ENCODE measurements at places on chromosomes 6 and 20. TPM values are rescaled to one million over a fixed set of nuclear protein-coding genes. Genes with fewer than 3 reads are reported as not detected.
A peak's percentile ranks its signal among the peaks of the same experiment; 100 is the strongest.

DNA sequence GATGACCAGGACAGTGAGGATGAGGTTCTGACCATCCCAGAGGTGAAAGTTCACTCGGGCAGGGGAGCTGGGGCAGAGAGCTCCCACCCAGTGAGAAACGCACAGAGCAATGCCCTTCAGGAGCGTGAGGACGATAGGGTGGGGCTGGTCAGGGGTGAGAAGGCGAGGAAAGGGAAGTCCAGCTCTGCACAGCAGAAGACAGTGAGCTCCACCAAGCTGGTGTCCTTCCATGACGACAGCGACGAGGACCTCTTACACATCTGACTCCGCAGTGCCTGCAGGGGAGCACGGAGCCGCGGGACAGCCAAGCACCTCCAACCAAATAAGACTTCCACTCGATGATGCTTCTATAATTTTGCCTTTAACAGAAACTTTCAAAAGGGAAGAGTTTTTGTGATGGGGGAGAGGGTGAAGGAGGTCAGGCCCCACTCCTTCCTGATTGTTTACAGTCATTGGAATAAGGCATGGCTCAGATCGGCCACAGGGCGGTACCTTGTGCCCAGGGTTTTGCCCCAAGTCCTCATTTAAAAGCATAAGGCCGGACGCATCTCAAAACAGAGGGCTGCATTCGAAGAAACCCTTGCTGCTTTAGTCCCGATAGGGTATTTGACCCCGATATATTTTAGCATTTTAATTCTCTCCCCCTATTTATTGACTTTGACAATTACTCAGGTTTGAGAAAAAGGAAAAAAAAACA is 16.6 kb upstream of the SLC22A1 start:
- DNase-seq: no peak

The PSORS1C2 gene
- not detected for total RNA-seq

- DNase-seq: no peak
Measured at GRCh38 chr6:28817808-28818145, 106.0 kb downstream of the TRIM27 start.

DNA sequence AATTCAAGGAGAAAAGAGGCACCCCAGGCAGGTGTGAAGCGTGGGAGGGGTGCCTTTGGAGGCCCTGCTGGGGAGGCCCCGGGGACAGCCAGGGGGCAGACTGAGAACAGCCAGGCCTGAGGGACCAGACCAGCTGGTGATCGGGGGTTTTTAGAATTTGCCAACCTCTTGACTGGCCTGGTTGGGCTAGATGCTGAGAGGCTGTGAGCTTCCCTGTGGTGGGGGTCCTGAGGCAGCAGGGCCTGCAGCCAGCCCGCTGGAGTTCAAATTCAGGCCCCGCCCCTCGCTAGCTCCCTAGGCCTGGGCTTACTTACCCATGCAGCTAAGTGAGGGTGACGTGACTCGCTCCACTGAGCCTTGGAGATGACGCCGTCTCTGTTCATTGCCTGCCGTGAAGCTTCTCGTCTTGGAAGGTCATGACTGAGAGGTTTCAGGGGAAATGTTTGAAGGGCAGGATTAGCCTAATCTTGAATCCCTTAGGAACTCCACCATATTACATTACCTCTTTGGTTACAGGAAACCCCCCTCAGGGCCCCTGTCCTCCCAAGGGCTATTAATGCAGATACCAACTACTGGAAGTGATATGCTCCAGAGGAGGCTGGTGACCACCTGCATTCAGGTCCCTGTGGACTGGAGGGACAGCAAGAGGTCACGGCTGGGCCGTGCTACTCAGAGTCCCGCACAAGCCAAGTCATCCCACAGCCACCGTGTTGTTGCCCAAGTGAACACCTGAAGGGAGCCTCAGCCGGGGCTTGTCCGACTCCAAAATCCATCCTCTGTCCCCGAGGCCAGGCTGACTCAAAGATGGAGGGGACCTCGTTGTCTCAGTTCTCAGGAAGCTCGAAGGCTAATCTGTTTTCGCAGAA is 73.9 kb upstream of the DUSP22 start:
- no peak for DNase-seq

The CCN2 gene
- total RNA-seq: 4.1 TPM

- DNase-seq: no peak
Measured at GRCh38 chr6:138129190-138129589, 22.0 kb upstream of the PERP start.

The KIF25 gene
- total RNA-seq: 0.41 TPM

The POM121L2 gene
- total RNA-seq: not detected

GRCh38 chr20:50695135-50695872 is 4.0 kb upstream of the RIPOR3 start:
- no peak for DNase-seq

DNA sequence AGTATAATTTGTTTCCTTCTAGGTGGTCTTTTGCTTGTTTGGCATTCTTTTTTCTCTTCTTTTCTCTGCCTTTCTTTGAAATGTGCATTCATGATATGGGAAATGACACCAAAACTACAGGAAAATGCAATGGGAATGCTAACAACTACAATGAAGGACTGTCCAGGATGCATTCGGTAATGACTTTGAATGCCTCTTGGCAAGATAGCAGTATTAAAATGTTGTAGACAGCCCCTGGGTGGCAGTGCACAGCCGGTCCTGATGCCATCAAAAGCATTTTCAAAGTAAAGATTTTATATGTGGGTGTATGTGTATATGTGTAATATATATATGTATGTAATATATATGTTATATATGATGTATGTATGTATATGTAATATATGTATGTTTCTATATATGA is 218.8 kb upstream of the MMS22L start:
- no peak for DNase-seq

The PPP1R3G gene
- 1.6 TPM for total RNA-seq

The GLP1R gene
- 0.41 TPM for total RNA-seq

DNA sequence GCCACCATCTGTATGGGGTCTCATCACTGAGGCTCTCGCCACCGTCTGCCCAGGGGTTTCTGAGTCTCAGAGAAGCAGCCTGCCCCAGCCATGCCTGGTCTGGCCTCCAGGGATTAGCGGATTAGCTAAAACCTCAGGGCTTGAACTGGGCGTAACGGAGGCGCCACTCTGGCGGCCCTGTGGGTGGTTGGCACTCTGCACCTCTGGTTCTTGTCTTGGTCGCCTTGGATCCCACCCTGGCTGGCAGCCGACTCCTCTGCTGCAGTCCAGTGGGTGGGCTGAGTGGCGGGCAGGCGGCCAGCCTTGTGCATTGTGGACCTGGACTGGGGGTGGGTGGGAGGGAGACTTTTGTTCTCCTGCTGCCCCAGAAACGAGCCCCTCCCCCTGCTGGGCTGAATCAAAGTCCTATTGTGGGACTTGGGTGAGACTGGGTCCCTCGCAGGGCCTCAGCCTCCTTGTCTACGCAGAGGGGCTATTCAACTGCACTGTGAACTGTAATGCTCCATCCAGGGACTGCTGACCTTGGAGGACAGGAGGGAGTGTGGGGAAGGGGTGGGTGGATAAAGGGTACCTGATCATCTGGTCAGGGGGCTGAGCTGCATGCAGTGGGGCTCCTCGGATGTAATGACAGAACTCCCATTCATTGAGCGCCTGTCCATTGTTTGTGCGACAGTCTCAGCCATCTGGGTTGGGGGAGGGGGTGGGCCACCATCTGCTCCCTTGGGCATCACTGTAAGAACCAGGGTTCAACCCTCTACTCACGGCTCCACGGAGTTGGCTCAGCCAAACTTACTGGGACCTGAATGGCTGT is 23.9 kb downstream of the SUN5 start:
- DNase-seq: peak; percentile 43

GRCh38 chr6:152457949-152458624 is 179.1 kb downstream of the SYNE1 start:
- no peak for DNase-seq

The LATS1 gene
- total RNA-seq: 22.8 TPM

- DNase-seq: no peak
Measured at GRCh38 chr20:60053125-60053817, 95.0 kb downstream of the CDH26 start.

- DNase-seq: no peak
Measured at GRCh38 chr6:169069356-169069755, 184.3 kb downstream of the THBS2 start.

GRCh38 chr20:34085544-34086040 is 26.5 kb downstream of the EIF2S2 start:
- DNase-seq: no peak

The LRRC73 gene
- 2.9 TPM for total RNA-seq

DNA sequence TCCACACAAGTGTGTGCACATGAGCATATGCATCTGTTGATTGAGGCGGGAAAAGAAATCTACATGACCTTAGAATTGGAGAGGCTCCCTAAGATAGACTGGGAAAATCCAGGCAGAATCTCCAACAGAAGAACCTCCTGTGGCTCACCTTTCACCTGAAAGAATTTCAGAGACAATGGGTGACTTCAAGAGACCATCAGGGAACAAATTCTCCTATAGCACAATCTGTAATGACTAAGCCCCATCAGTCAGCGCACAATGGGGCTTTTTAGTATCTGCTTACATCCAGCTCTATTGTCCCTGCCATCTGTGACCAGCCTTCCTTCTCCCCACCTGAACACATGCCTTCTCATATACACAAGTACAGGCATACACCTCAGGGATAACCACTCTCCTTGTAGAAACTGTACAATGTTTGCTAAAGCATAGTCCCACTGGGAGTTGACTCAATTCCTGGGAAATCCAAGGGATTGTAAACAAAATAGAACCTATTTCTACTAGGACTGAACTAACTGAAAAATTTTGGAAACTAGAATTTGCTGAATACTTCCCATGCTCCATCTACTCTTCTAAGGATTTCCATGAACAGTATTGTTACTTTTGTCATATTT is 150.8 kb upstream of the STXBP5 start:
- DNase-seq: no peak

- no peak for DNase-seq
Measured at GRCh38 chr6:13278991-13279390, 49.3 kb downstream of the TBC1D7 start.

GRCh38 chr6:43339168-43339567 is 30.3 kb downstream of the ZNF318 start:
- no peak for DNase-seq

The TBC1D22B gene
- 8.2 TPM for total RNA-seq

The GHRH gene
- not detected for total RNA-seq

DNA sequence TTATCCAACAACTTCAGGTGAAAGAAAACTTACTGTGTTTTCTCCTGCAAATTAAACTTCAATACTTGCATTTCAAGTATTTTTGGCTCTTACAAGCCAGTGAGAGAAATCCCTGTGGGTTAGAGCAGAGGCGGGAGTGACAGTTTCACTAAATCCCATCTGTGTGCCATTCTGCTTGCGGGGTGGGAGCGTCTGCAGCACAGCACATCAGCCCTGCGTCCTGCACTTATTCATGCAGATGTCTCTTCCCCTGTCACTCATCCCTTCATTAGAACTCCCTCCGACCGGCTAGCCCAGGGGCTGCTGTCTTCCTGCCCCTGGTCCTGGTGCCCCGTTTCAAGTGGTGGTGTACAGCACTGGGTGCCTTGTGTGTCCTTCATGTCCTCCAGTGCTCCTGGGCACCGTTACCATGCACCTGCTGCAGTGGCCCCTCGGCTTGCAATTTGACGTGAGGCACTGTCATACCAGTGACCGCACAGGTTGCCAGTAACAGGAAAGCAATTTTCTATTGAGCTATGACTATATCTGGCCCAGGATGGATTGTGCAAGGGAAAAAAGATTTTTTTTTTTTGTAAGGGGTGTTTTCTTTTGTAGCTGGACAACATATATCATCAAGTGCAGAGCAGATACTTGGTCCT is 59.4 kb downstream of the INSM1 start:
- no peak for DNase-seq

- no peak for DNase-seq
Measured at GRCh38 chr6:152110886-152111820, 303.7 kb downstream of the ESR1 start.

DNA sequence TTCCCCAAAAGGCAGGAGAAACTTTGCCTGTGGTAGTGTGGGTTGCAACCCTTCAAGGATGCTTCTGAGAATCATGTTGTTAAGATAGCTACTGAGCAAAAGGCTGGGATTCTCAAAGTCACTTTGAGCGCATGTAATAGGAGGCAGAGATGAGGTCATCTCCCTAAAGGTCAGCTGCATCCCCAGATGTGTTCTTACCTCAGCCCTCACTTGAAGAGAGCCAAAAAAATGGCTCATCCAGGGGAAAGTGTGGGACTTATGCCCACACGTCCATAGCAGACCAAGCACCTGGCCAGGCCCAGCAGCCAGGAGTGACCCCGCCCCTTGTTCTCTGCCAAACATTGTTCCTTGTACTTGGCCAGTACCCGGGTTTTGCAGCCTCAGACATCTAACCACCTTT is 187.0 kb upstream of the BMP2 start:
- DNase-seq: no peak

DNA sequence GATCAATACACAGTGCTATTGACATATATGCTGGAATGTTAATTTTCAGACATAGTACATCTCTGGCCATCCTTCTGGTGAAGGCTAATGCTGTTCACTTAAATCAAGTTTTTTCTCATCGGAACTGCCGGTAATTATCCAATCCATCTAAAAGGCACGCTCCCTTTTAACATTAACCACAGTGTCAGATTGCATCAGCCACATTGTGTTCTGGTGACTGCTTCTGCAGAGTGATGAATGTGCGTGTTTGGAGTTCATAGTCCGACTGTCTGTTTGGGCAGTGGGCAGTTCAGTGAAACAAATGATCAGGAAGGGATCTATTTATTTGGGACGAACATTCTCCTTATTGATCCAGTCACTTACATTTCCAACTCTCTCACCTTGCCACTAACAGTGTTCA is 49.5 kb downstream of the SOBP start:
- no peak for DNase-seq

The TPX2 gene
- total RNA-seq: 5.7 TPM

The HSPA12B gene
- total RNA-seq: 2.4 TPM

- no peak for DNase-seq
Measured at GRCh38 chr6:121951918-121952379, 447.5 kb upstream of the HSF2 start.

The BPIFA1 gene
- total RNA-seq: not detected

DNA sequence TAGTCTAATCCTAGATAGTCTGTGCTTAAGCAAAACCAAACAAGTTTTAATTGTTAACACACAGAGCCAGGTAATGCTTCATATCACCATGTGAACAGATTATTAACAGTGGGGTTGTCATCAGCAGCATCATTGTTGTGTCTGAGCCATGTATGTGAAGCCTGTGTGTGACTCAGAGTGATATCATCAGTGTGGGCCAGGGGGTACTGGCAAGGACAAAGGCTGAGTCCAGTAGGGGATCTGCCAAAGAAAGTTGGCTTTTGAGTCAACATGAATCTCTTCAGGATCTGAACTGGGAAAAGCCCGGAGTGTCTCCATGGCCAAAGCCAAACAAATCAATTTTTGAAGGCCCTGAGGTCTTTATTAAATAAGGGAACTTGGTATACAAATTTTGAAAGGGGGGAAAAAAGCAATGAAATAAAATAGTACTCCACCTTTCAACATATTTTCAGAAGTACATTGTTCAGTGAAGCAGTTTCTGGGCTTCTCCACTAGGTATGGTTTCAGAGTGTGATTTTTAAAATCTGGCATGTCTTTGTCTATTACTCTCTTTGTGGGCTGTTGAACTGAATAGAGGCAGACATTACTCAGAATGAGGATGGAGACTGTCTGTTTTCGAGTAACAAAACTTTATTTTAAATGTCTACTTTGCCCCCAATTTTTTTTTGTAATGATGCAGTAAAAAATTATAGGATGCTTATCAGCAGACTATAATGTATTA is 444.2 kb upstream of the JAG1 start:
- no peak for DNase-seq

Data from frontal cortex (tissue), 4 donors.